ENCODE measurements at places on chromosomes 5 and 9.

DNA sequence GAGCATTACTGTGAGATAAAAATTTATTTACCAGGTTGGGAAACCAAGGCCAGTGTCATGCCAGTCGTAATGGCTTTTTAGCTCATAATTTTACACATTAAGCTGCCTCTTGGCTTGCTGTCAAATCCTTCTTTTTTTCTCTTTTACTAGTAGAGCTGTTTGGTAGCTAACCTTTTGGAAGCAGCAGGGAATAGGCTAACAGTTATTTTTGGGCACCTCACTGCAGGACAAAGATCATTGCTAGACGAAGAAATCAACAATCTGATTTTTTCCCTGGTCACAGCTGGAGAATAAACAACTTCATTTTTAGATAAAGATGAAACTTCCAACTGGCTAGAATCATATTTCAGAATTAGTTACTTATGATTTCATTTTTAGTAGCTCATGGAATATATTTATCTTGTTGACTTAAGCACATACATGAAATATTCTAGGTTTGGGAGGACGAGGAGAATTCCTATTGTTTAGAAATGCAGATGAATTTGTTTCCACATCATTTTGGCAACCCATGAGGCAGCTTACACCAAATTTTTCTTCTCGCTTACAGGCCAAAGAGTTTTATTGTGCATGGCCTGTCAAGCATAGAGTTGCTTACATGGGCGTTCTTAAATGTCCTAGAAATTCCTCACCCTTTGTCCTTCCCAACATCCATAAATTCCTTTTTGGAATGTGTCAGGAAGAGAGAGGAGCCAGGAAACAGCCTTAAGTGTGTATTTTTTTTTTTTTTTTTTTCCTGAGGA is 19.6 kb downstream of the TNC start:
- DNase-seq: no peak

DNA sequence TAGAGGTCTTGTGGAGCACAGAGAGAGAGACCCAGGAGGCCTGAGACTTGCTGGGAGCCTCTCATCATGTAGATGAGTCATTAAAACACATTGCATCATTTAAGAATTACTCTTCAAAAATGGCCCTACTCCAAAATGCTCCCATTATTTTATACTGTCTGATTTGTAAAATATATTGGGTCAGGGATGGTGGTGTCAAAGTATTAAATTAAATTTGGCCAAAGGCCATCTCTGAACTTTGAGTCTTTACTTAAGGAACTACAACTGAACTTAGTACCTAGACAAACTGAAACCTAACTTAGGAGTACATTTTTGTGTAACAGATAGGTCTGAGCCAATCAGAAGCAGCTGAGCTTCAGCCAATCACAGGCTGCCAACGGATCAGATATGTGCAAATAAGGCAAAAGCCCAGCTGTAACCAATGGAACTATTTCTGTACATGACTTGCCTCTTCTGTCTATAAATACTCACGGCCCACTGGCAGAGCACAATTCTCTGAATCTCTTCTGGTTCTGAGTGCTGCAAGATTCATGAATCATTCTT is 657.2 kb downstream of the TLE1 start:
- DNase-seq: no peak

GRCh38 chr9:77805810-77806209 is 157.7 kb upstream of the GNA14 start:
- DNase-seq: no peak

DNA sequence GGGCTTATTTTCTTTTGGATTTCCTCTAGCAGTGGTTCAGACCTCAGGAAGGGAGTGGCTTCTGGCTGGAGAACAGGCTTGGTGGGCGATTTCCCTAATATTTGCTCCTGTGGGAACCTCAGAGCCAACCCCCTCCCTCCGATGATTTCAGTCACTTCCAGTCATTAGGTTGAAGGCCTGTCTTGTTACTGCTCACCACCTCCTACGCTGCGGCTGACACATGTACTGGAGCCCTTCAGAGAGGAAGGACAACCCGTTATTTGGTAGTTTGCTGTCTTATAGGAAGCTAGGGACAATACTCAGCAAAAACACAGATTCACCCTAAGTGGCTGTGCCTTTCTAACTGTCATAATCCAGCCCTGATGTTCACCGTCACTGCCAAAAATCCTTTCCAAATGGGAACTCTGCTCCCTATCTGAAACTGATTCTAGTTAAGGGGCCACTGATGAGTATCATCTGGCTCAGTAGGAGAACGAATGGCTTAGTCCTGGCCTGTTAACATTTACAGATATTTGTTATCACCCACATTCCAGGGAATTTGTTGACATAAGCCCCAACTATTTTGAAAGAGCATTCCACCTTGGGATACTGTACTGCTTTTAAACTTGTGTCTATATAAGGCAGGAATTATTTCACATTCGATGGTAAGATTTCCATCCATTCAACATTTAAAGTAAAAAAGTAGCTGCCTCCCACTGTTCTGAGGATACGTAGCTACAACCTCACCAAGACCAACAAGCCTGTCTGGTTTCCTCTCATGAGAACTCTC is 29.3 kb upstream of the ANKH start:
- DNase-seq: no peak

DNA sequence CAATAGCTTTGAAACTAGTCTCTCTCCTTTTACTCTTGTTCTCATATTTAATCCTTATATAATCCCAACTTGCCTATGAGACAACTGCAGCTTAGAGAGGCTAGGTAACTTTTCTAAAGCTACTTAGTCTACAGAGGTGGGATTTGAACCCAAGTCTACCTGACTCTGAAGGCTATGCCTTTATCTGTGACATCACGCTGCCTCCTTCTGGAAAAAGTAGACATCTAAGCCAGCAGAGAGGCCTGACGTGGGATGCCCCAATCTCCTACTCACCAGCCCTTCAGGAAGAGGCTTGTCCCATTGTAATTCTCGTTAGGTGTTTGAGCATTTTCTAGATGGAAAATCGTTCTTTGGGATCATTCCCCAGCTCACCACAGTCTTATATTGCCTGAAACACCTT is 167.5 kb downstream of the HSPA4 start:
- no peak for DNase-seq

- no peak for DNase-seq
Observed at GRCh38 chr9:123418506-123418905, 62.5 kb downstream of the CRB2 start.

GRCh38 chr5:999032-999501 is 9.5 kb upstream of the NKD2 start:
- no peak for DNase-seq

- DNase-seq: no peak
Observed at GRCh38 chr5:73540192-73540591, 25.2 kb downstream of the ANKRA2 start.

- no peak for DNase-seq
Observed at GRCh38 chr9:88534456-88535225, at the start of gene NXNL2. Gene NXNL2 (plus strand): TSS chr9:88535178. CDS start chr9:88535435, 257 bp downstream.

GRCh38 chr9:726005-726404 is 115.5 kb upstream of the DMRT1 start:
- no peak for DNase-seq

DNA sequence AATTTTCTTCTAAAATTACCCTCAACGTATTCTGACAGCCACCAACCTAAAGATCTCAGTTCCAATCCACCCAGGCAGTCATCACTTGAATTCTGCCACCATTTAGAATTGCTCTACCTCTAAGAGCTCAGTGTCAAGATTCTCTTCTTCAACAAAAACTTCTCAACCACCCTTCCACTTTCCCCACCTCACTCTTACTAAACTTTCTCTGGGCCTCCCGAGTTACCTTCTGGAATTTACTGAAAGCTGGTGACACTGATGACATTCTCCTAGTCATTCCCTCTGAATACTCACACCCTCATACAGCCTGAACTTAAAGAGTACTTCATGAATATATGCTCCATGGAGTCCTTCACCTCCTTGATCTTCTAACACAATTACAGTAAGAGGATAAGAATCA is 209.5 kb downstream of the TSSK1B start:
- no peak for DNase-seq

DNA sequence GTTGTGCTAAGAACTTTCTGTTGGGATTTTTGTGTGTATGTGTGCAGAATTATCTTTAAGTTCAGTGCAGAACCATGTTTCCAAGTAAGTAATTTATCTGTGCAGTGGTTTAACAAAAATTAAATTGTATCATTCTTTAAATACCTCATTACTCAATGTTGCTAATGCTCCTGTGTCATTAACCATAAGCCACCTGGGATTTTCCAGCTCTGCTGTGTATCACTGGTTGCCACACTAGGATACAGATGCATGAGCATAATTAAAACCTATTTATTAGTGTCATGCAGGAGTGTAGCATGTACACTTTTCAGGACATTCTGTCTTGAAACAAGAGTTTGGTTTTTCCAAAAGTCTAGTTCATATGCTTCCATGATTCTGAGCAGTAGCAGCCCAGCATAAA is 120.4 kb upstream of the PTGER4 start:
- no peak for DNase-seq

DNA sequence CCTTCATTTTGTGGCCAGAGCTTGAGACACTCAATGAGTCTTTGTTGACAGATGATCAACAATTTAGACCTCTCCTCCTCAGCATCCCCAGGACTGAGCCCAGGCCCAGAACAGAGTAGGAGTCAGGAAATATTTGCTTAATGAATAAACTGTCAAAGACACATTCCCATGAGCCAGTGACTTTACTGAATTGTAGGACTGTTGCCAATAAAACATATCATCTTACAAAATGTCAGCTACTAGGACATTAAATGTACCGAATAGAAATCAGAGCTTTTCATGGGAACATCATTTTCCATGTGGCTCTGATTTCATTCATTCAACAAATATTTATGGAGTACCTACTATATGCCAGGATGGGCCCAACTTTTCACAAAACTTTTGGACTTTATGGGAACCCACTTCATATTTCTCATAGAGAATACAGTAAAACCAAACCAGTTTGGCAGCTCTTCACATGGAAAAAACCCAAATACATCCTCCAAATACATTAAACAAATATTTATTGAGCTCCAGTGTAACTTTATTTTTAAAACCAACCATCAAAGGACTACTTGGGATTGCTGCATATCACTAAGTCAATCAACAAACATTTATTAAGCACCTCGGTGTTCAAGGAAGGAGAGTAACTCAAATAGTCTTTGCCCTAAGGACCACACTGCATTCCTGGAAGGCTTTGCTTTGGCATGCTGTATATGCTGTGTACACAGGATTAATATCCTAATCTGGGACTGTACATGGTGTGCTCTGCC is 11.4 kb downstream of the VDAC1 start:
- DNase-seq: no peak

DNA sequence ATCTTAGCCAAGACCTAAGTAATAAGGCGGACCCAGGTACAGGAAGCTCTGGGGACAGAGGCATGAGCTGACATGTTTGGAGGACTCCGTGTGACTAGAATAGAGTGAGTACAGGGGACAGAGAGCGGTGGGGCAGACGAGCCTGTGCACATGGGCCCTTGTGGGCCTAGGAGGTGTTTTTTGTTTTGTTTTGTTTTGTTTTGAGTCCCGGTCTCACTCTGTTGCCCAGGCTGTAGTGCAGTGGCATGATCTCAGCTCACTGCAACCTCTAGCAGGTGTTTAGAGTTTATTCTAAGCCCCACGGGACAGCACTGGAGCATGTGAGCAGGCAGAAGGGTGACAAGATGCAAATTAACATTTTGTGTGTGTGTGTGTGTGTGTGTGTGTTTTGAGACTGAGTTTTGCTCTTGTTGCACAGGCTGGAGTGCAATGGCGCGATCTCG is 3.1 kb upstream of the EEIG1 start:
- no peak for DNase-seq

GRCh38 chr5:89827359-89827758 is 582.2 kb downstream of the CETN3 start:
- DNase-seq: no peak

GRCh38 chr9:99184475-99185347 is 37.0 kb downstream of the ALG2 start:
- DNase-seq: peak; percentile 70

DNA sequence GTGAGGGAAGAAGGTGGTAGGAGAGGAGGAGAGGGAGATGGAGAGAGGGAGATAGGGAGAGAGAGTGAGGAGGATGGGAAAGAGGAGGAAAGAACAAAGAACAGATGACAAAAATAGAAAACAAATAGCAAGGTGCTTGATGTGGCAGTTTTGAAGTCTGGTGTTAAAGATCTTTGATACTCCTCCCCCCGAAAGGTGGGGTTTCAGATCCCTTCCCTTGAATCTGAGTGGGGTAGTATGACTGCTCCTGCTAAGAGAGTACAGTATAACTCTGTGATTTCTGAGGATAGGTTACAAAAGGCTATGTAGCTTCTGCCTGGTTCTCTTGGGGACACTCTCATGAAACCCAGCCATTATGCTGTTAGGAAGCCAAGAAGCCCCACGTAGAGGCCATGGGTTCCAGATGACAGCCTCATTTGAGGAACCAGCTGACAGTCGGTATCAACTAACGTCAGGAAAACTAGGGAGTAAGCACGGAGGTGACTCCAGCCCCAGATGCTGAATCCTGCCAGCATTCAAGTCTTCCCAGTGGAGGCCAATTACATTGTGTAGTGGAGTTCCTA is 102.1 kb downstream of the FANCC start:
- DNase-seq: no peak

- no peak for DNase-seq
Observed at GRCh38 chr9:22157828-22158227, 148.7 kb upstream of the CDKN2B start.

GRCh38 chr9:112334432-112334841 is 1.0 kb upstream of the PTBP3 start:
- DNase-seq: no peak

DNA sequence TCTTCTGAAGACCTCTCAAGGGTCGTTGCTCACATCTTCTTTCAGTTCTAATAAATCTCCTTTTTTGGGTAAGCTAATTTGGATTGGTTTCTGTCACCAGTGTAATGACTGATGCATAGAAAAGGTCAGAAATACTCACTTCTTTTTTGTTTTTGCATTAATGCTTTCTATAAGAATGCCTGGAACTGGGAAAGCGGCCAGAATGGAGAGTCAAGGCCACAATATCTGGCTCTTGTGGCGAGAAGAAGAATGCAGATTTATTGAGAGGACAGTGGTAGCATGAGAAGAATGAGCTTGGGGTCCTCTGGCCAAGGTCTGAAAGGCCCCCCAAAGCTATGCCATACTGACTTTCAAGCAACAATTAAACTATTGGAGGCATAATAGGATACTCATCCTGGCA is 88.0 kb upstream of the SLC12A2 start:
- DNase-seq: no peak

GRCh38 chr5:125236007-125236406 is 489.6 kb upstream of the ZNF608 start:
- no peak for DNase-seq
